ENCODE measurements at places on chromosomes 11 and 22.
A peak's percentile ranks its signal among the peaks of the same experiment; 100 is the strongest.

DNA sequence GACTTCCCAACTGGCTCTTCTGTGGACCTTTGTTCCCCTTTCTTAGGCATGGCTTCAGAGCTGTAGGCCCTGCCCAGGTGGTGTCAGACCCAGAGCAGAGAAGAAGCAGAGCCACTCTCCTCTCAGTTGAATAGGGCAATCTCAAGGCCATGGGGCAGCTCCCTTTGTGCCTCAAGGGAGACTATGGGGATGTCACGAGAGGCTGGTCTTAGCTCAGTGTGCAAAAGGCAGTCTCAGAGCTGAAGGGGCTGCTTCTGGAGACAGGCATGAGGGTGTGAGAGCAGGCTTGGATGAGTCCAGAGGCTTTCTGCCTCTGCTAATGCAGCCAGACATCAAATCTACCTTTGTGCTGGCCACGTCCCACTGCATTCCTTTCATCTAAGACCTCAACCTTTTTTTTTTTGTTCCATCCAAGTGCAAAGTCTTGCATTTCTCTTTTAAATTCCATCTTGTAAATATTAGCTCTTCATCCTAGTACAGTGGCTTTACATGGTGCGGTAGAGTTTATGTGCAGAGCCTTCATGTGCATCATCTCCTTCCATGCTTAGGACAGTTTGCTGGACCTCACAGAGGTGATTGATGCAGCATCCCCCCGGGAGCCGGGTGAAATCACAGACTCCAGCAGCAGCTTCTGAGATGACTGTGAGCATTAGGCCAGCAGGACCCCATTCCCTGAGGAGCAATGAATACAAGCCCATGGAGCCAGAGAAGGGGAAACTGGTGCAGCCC lies 34.2 kb upstream of the FCHSD2 start:
- no peak for DNase-seq

DNA sequence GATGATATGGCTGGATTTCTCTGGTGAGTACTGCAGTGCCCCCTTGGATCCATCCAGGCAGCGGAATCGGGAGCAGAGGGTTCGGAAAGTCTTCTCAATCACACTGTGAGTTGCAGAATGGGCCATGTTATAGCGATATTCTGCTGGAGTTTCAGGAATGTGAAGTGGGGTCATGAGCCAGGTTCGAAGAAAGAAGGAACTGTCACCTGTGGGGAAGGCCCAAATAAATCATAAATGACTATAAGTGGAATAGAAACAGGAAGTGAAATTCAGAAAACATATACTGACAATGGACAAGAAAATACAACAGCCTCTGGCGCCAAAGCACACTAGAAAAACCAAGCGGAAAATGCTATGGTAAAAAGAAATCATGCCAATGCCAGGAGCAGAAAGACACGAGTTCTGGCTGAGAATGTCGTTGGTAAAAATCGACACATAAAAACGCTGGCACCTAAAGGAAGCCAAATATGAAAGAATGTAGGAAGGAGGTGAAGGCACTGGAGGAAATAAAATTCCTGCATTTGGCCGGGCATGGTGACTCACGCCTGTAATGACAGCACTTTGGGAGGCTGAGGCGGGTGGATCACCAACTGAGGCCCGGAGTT lies 10.0 kb upstream of the AMBRA1 start:
- no peak for DNase-seq

- DNase-seq = no peak
Observed at GRCh38 chr11:69057236-69057635, 8.5 kb downstream of the TPCN2 start.

DNA sequence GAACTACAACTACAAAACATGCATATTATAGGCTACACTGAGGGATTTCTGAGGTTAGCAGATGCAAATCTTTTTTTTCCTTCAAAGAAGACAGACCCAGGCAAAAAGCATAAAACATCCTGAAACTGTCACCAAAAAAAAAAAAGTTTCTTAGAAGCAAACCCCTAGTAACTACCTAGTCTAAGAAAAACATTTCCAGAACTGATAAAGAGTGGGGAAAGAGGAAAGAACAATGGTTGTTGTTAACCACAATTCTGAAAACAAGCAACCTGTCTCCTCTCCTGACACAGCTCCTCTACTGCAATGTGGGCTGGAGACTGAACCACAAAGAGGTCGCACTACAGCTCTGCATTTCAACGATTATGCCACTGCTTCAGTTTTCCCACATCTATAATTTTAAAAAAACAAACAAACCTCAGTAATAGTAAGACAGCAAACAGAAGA lies 15.0 kb downstream of the DENND5A start:
- peak; percentile 62 for DNase-seq

GRCh38 chr22:30250661-30251267 lies 4.2 kb upstream of the LIF start:
- DNase-seq = no peak

GRCh38 chr22:34902335-34902734 lies 163.6 kb upstream of the ISX start:
- no peak for DNase-seq

GRCh38 chr22:29201782-29202181 lies 3.9 kb upstream of the EMID1 start:
- no peak for DNase-seq

- no peak for DNase-seq
Observed at GRCh38 chr11:72723508-72723907, 28.7 kb downstream of the ARAP1 start.

- DNase-seq = no peak
Observed at GRCh38 chr11:57313788-57314135, 11.0 kb downstream of the TNKS1BP1 start.

DNA sequence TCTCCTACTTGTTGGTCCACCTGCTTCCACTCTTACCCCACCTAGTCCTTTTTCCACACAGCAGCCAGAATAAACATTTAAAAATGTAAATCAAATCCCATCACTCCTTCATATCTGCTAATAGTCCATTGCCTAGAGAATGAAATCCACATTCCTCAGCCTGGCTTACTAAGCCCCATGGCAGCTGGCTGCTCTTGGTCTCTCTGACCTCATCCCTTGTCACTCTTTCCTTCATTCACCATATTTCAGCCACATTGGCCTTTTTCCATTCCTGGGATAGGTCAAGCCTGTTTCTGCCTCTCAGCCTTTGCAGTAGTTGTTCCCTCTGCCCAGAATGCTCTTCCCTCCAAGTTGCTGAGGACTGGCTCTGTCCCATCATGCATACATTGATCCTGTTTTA lies 512.8 kb downstream of the INSC start:
- DNase-seq = no peak

Data from central memory CD4-positive, alpha-beta T cell (primary cell).